ENCODE measurements at places on chromosomes 5 and 9.

DNA sequence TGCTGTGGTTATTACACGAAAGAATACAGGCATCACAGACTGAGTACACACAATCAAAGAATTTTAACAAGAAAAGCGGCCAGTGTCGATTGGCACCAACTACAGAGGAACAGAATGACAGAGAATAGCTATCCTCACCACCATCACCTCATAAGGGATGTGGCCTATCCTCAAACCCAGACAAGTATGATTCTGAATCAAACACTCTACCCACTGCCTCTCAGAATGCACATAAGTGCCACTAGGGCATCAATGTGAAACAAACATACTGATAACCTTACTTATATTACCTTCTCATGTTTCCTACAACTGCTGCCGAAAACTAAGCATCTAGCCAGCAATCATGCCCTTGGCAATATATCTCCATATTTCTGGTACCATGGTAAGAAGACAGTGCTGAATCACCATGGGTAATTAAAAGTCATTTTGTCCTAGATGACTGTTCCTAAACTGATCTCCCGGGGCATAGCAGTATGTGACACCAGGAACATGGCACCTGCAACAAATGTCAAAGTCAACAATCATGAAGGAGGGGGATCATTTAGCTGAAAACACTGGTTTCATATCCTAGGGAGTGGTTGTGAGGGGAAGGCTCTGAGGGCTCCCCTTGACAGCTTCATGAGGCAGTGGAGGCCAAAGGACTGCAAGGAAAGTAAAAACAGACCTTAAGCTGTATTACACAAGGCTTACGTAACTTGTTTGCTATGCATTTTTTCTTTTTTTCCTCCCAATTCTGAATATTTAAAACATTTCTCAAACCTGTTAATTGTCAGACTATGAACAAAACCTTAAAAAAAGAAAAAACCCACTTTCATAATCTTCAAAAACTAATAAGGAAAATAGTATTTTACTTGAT lies 88.3 kb downstream of the LHFPL2 start:
- no peak for DNase-seq

DNA sequence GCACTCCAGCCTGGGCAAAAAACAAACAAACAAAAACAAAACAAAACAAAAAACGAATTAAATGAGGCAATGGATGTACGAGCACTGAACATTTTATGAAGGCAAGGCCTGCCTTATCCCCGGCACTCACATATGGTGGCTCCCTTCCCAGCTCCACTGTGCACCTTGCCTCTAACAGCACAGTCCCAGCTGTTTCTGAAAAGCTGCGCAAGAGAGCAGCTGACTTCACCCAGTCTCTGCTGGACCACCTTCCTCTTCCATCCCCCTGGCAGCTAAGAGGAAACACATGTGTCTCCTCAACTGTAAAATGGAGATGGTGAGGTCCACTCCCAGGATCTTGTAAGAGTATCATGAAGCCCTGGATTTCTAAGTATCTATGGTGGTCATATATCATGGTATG lies 100.7 kb downstream of the KLF4 start:
- DNase-seq = no peak

- no peak for DNase-seq
Measured at GRCh38 chr5:148920646-148921288, 94.4 kb downstream of the ADRB2 start.

GRCh38 chr9:34591917-34592866 lies 2.7 kb upstream of the CNTFR start:
- DNase-seq = no peak

GRCh38 chr5:140631831-140632365 lies 1.1 kb downstream of the CD14 start:
- peak; percentile 51 for DNase-seq

- no peak for DNase-seq
Measured at GRCh38 chr5:140554454-140554853, 2.8 kb downstream of the SRA1 start.

- no peak for DNase-seq
Measured at GRCh38 chr5:74446725-74447241, 193.7 kb downstream of the ENC1 start.

- DNase-seq = no peak
Measured at GRCh38 chr5:131366428-131366827, 102.6 kb downstream of the CDC42SE2 start.

GRCh38 chr5:16884595-16884994 lies 51.5 kb downstream of the MYO10 start:
- DNase-seq = no peak

DNA sequence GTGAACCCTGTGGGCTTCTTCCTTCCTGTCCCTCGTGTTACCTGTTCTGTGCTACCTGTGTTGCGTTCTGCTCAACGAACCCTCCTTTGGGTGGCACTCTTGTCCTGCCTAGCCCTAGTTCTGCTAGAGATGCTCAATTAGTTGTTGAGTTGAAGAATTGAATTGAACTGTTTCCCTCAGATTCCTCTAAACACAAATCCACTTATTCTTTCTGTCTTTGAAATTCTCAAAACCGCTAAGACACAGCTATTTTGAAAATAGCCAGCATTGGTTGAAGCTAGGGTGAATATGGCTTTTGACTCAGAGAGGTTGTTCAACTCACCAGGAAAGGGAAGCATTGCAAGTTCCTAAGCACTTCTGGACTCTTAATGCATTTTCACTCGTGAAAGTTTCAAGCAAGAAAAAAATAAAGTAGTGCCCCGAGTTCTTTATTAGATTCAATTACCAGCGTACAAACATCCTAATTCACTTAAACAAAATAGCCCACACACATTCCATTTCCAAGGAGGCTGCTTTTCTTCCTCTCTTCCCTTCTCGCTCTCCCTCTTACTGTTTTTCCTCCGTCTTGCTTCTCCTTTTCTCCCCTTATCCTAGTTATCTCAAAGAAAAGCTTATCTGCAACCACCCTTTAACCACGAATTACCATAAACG lies 642 bp upstream of the ITGA1 start:
- DNase-seq = peak; percentile 54

DNA sequence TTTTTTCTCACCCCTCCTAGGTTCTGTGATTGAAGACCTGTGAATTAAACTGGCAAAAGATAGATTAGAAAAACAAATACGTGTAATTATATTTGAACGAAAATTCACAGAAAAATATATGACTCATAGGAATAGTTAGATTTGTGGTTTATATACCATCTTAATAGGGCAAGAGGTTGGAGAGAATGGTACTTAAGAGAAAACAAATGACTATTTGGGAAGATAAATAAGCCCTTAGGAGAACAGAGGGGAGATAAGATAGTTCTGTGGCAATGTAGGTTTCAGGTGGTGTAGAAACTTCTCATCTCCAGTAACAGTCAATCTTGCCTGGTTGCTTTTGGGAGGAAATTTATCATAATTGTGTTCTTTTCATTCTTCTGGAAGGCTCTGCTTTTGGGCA lies 122.0 kb downstream of the PRDM9 start:
- DNase-seq = no peak

GRCh38 chr5:44884036-44884435 lies 75.3 kb downstream of the MRPS30 start:
- no peak for DNase-seq

- DNase-seq = no peak
Measured at GRCh38 chr5:10588109-10588775, 24.4 kb downstream of the ANKRD33B start.

GRCh38 chr9:90464978-90465377 lies 177.6 kb downstream of the DIRAS2 start:
- no peak for DNase-seq

DNA sequence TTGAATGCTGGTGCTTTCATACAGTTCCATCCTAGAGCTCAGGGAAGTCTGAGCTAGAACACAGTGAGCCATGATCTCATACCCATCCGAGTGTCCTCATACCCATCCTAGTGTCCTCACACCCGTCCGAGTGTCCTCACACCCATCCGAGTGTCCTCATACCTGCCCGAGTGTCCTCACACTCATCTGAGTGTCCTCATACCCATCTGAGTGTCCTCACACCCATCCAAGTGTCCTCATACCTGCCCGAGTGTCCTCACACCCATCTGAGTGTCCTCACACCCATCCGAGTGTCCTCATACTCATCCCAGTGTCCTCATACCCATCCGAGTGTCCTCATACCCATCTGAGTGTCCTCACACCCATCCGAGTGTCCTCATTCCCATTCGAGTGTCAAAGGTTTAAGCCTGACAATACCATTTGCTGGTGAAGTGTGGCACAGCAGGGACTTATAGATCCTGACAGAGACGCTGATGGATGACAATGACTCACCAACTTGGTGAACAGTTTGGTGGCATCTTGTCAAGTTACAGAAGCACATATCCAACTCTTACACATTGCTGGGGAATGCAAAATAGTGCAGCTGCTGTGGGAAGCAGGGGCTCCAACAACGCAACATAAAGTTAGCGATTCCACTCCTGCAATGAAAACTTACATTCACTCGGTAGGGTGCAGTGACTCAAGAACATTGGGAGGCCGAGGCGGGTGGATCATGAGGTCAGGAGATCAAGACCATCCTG lies 77.0 kb upstream of the COL5A1 start:
- DNase-seq = no peak

DNA sequence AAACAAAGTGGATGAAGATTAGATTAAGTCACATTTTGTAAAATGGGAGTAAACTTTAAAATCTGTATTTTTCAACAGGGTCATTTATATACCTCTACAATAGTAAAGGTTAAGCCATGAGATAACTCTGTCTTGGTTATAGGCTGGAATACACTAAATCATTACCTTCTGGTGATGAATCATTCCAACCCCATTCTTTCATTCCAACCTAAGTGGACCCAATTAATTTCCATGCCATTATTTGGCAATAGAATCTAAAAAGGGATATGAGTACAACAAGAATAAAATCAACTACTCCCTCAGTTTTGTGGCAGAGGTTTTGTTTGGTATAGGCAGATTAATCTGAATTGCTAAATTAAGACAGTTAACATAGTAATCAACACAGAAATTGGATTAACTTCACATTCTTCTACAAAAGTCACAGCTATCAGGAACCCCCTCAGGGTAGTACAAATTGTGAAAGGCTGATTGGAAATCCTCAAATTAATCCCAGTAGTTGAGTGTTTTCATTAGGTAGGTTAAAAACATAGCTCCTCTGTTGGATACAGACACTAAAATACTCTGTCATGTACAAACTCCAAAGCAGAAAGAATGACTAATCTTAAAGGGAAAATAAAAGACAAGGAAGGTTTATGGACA lies 54.2 kb downstream of the ELAVL2 start:
- DNase-seq = no peak

GRCh38 chr5:76125346-76125745 lies 42.2 kb downstream of the SV2C start:
- no peak for DNase-seq

- no peak for DNase-seq
Measured at GRCh38 chr9:77176106-77176505, 1.2 kb upstream of the VPS13A start.

DNA sequence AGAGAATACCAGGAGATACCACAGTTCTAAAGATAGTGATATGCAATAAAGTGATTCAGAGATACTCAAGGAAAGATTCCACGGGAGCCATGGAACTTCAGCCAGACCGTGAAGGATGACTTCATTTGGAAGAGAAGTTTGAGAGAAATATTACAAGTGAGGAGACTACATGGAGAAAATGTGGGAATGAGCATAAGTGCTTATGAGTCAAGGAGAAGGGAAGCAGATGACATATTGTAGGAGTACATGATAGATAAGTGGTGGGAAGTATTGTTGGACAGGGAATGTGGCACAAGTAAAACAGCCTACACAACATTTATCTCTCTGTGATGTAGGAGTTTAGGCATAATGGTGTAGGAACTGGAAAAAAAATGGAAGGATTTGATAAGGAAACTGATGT lies 122.1 kb upstream of the FBXL17 start:
- no peak for DNase-seq

DNA sequence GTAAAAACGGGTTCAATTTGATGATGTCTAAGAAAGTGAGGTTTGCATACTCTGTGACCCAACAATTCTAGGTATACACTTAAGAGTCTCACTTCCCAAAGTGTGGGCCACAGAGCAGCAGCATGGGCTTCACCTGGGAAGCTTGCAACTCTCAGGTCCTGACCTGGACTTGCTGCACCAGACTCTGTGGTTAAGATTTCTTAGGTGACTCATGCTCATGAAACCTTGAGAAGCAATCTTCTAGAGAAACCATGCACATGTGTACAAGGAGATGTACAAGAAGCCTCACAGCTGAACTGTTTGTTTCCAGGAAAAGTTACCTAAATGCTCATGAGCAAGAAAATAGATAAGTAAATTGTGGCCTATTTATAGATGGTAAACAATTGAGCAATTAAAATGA lies 30.0 kb downstream of the DNAJC21 start:
- no peak for DNase-seq

DNA sequence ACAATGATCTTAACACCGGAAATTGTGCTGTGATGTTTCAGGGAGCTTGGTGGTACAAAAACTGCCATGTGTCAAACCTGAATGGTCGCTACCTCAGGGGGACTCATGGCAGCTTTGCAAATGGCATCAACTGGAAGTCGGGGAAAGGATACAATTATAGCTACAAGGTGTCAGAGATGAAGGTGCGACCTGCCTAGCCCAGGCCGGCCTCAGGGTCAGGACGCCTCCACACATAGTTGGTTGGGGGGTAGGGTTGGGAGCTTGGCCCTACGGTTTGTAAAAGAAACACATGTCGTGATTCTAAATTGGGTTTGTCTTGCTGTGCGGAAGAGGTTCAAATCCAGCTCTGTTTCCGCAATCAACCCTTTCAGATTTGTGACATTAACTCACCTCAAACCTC lies 6.6 kb downstream of the FCN2 start:
- DNase-seq = no peak

DNA sequence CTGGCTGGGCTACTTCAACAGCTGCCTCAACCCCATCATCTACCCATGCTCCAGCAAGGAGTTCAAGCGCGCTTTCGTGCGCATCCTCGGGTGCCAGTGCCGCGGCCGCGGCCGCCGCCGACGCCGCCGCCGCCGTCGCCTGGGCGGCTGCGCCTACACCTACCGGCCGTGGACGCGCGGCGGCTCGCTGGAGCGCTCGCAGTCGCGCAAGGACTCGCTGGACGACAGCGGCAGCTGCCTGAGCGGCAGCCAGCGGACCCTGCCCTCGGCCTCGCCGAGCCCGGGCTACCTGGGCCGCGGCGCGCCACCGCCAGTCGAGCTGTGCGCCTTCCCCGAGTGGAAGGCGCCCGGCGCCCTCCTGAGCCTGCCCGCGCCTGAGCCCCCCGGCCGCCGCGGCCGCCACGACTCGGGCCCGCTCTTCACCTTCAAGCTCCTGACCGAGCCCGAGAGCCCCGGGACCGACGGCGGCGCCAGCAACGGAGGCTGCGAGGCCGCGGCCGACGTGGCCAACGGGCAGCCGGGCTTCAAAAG lies 36.9 kb upstream of the TTC1 start:
- peak; percentile 63 for DNase-seq

- peak; percentile 36 for DNase-seq
Measured at GRCh38 chr5:13553896-13554295, 390.6 kb downstream of the DNAH5 start.

GRCh38 chr5:17443333-17444130 lies 54.5 kb upstream of the TAF11L2 start:
- DNase-seq = no peak

DNA sequence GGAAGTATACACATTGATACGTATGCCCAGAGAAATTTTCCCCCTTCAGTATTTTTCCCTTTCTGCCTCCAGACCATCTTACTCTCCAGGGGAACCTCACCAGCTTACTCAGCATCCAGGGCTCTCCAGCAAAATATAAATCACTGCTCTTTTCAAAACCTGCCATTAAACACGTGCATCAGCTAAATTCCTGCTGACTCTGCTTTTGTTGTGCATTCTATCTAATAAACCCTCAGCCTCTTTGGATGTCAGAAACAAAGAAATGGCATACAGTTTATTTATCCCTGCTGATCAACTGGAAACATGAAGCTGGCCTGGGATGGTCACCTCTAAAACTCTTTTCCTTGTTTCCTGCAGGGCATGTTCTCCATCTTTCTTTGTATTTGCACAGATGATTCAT lies 126.8 kb downstream of the TRPM3 start:
- no peak for DNase-seq

GRCh38 chr9:128257086-128257825 lies 18.6 kb downstream of the GOLGA2 start:
- DNase-seq = no peak
